ENCODE measurements at places on chromosomes 2 and 18.
A peak's percentile ranks its signal among the peaks of the same experiment; 100 is the strongest.

- DNase-seq: no peak
Observed at GRCh38 chr2:10169581-10169980, 47.0 kb downstream of the RRM2 start.

GRCh38 chr2:168348076-168348475 is 100.7 kb upstream of the STK39 start:
- DNase-seq: peak; percentile 19

- DNase-seq: no peak
Observed at GRCh38 chr2:142873831-142874287, 3.6 kb upstream of the KYNU start.

- no peak for DNase-seq
Observed at GRCh38 chr2:226838722-226839121, 2.9 kb downstream of the RHBDD1 start.

GRCh38 chr2:149259136-149259535 is 71.3 kb upstream of the LYPD6 start:
- DNase-seq: no peak

Data from skin of body (tissue), 3 donors.